D341Med (cell line): ENCODE measurements at places on chromosomes 3 and 15.

DNA sequence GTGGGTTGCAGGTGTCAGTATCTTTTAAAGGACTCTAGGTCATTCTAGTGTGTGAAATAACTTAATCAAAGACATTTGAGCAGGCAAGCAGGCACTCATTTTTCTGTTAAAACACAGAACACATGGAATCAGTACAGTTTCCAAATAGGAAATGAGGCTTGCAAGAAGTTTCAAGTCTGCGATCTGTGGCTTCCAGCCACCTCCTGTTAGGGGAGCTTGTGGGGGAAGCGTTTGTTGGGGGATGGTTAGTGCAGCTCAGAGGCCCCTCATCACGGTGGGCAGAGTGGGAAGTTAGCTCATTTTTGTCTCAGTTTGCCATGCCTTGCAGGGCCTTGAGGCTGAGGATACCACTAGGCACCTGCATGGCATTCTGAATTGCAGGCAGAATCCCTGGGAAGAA, 59.9 kb downstream of the SLC6A11 start:
- DNase-seq, result no peak

- no peak for DNase-seq
Observed at GRCh38 chr3:127462111-127462655, 128.3 kb downstream of the TPRA1 start.

- DNase-seq, result no peak
Observed at GRCh38 chr3:17025594-17026139, 140.9 kb downstream of the PLCL2 start.

- DNase-seq, result no peak
Observed at GRCh38 chr3:184596233-184596632, 34.6 kb downstream of the EPHB3 start.

- no peak for DNase-seq
Observed at GRCh38 chr3:127588806-127589577, 1.5 kb downstream of the TPRA1 start.

DNA sequence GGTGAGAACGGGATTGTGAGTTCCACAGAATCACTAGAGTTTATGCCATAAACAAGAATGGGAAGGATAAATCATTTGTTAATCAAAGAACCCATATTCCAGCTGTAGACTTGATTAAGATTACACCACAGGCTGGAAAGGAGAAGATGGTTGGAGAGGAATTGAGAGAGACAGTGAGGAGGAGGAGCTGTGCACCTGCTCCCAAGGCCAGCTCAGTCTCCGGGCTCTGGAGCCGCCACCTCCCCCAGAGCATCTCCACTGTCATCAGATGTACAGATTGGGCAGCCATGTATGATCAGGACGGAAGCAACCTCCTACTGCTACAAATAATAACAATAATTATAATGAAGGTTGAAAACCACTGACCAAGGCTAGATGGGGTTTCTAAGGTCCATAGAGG, 170.0 kb downstream of the MINAR1 start:
- no peak for DNase-seq

DNA sequence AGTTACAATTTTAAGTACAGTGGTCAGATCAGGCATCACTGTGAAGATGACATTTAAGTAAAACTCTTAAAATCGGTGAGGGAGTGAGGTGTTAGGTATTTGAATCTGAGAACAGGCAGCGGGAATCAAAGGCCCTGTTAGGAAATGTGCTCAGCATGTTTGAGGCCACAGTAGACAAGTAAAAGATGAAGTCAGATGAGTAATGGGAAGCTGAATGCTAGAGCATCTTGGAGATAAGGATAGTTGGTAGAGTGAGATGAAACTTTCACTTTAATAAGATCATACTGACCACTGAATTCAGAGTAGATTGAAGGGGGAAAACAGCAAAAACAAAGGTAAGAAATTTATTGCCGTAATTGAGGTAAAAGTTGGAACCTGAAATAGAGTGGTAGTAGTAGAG, 61.6 kb downstream of the DCBLD2 start:
- DNase-seq, result no peak

- no peak for DNase-seq
Observed at GRCh38 chr3:94616833-94617232, 554.0 kb downstream of the NSUN3 start.

DNA sequence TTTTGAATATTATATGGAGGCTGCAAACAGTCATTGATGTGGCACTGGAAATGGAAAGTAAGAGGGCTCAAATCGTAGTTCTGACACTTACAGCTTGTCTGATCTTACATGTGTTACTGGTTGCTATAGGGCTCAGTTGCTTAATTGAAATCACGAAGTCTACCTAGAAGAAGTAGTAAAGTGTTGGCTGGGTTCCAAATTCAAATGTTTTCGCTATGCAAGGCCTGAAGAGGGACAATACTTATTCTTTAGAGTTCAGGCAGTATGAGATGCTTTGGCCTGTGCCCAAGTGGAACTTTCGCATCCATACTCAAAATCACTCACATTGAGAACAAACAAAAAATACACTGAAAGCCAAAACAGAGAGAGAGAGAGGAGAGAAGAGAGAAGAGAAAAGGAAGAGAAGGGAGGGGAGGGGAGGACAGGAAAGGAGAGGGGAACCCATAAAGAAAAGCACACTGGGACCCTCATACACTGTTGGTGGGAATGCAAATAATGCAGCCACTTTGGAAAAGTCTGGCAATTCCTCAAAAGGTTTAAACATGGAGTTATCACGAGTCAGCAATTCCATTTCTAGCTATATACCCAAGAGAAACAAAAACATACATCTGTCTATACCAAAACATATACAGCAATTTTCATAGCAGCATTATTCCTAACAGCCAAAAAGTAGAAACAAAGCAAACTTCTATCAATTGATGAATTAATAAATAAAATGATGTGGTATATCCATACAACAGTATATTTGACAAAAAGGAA, 2.9 kb upstream of the FXR1 start:
- DNase-seq, result no peak

GRCh38 chr3:29268651-29269050, 12.2 kb upstream of the RBMS3 start:
- DNase-seq, result no peak

- DNase-seq, result no peak
Observed at GRCh38 chr3:66602237-66602636, 101.4 kb upstream of the LRIG1 start.

GRCh38 chr3:32049916-32050315, 56.5 kb upstream of the GPD1L start:
- DNase-seq, result no peak

GRCh38 chr15:31367730-31368344, 41.2 kb downstream of the KLF13 start:
- DNase-seq, result no peak

DNA sequence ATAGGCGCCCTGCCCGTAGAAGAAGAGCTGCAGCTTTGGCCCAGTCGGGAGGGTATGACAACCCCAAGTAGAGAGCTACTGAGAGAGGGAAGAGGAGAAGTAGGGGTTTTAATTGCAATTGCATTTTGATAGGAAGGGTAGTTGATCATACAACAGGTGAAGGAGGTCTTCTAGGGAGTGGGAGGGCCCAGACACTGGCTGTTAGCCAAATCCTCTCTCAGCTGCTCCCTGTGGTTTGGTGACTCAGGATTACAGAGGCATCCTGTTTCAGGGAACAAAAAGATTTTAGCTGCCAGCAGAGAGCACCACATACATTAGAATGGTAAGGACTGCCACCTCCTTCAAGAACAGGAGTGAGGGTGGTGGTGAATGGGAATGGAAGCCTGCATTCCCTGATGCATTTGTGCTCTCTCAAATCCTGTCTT, 408.9 kb upstream of the THBS1 start:
- peak; percentile 55 for DNase-seq

GRCh38 chr3:53137221-53137620, 7.0 kb upstream of the RFT1 start:
- DNase-seq, result no peak

DNA sequence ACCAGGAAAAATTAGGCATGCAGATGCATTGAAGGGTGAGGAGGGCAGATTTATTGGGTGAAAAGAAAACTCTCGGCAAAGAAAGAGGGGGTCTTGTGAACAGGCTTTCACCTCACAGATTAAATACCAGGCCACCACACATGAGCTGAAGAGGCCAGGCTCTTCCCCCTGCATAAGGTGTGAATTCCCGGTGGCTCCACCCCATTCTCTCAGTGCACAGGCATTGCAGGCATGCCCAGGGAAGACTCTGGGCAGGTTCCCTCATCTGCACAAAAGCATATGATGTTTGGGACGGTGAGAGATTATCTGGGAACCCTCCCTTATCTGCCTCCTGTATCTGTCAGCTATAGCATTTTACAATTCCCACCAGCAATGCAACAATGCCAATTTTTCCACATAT, 7.2 kb upstream of the SLC35G2 start:
- no peak for DNase-seq

- no peak for DNase-seq
Observed at GRCh38 chr3:187719628-187720336, 17.4 kb upstream of the RTP2 start.

DNA sequence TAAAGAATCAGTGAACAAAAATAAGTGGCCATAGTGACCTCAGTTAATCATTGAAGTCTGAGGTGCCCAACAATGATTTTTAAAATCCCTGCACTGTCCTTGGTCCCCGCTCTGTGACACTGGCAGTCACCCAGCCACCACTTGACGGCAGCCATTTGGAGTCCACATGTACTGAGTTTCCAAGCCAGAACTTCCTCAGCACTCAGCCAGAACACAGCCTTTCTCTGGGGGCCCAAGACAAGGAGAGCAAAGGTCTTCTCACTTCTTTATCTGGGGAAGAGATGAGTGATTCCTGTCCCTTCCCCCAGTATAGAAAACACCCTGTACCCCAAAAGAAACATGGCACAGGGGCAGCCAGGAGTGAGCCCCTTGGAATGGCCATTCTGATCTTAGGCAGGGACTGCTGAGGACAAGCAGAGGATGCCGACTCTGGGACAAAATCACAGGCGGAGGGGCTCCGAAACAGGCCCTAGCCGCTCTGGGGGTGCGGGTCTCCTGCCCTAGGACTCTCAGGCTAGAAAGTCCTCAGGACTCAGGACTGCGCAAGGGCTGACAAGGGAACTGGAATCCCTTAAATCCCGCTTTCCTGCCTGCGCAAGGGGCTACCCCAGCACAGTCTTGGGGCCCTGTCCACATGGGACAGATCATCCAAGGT, 12.8 kb downstream of the PAK6 start:
- no peak for DNase-seq

GRCh38 chr3:156407617-156408225, 147.2 kb downstream of the SSR3 start:
- DNase-seq, result no peak
